ENCODE measurements at places on chromosomes 11 and 22. TPM values are rescaled to one million over a fixed set of nuclear protein-coding genes. Genes with fewer than 3 reads are reported as not detected.

- no peak for DNase-seq
These were observed 56.9 kb upstream of the TOP3B start for GRCh38 chr22:22039286-22040074.

- peak; percentile 16 for DNase-seq
These were observed 879.9 kb upstream of the TENM4 start for GRCh38 chr11:80320765-80321164.

DNA sequence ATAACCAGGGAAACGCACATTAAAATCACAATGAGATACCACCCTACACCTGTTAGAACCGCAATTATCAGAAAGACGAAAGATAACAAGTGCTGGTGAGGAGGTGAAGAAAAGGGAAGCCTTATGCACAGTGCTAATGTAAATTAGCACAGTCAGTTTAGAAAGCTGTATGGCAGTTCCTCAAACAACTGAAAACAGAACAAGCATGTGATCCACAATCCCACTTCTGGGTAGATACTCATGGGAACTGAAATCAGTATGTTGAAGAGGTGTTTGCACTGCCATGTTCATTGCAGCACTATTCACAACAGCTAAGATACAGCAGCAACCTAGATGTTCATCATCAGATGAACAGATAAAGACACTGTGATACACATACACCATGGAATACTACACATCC lies 75.0 kb upstream of the CCND1 start:
- no peak for DNase-seq

DNA sequence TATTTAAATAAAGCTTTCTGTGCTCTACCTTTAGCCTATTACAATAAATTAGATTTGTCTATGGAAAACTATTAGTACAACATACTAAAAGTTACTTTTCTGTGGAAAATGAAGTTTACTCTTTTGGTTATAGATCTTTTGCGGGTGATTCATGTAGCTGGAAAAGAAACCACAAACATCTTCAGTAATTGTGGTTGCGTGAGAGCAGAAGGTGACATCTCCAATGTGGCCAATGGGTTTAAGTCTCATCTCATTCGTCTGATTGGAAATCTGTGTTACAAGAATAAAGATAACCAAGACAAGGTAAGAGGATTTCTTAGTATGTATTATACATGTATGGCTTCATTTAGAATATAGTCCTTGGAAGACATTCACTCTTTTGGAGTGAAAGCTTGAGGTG lies 68.6 kb downstream of the ATXN10 start:
- no peak for DNase-seq

ISX gene
- not detected for total RNA-seq

APOBEC3C gene
- total RNA-seq: 1.2 TPM

Data from Daoy (cell line).